ENCODE measurements at places on chromosomes 6 and 20. TPM values are rescaled to one million over a fixed set of nuclear protein-coding genes. Genes with fewer than 3 reads are reported as not detected.

The SSR1 gene
- 93.1 TPM for total RNA-seq

The THBS2 gene
- not detected for total RNA-seq

The BPI gene
- total RNA-seq: not detected

The FAM83D gene
- 1.1 TPM for total RNA-seq

The SLC17A9 gene
- 24.0 TPM for total RNA-seq

The EFCAB8 gene
- 2.9 TPM for total RNA-seq

DNA sequence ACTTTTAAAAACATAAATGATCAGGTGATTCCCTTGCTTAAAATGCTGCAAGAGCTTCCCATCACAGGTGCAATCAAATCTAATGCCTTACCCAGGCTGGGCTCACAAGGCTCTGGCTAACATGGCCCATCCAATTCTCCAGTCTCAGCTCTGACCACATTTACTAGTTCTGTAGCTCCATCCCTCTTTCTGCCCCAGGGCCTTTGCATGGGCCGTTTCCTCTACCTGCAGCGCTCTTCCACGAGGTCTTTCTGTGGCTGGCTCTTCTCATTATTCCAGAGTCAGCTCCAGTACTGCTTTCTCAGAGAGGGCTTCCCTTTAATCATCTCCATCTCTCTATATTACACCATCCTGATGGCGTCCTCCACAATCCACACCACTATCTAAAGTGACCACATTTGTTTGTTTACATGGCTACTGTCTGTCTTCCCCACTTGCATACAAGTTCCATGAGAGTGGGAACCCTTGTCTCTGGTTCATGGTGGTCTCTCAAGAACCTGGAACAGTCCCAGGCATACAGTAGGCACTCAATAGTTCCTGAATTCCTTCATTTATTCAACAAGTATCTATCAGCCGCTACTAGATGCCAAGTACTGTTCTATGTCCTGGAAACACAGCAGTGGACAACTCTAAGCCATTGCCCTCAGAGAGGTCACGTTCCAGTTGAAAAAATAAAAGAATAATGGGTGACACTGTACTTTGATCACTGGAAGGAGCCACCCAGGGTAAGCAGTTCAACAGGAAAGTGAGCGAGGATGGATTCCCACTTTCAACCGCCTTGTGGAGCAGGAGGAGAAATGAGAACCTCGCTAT is 12.6 kb downstream of the CYP24A1 start:
- H3K36me3 ChIP-seq: no peaks in the 10 kb centered on the region
- DNase-seq: no peak
- no peak overlapping the region for H3K4me3 ChIP-seq
- no peaks in the 10 kb centered on the region for H3K27me3 ChIP-seq
- H3K27ac ChIP-seq: no peak overlapping the region

- no peak for DNase-seq
- H3K36me3 ChIP-seq: no peaks in the 10 kb centered on the region
- H3K4me1 ChIP-seq: peaks cover 13% of the 10 kb centered on the region
- H3K27ac ChIP-seq: no peak overlapping the region
These were observed 5.7 kb downstream of the RING1 start for GRCh38 chr6:33213989-33214335.

- H3K4me3 ChIP-seq: no peak overlapping the region
- H3K36me3 ChIP-seq: no peaks in the 10 kb centered on the region
- no peak overlapping the region for H3K27ac ChIP-seq
These were observed 249.5 kb upstream of the THEMIS start for GRCh38 chr6:128150376-128150775.

GRCh38 chr20:38685853-38686473 is 38.3 kb upstream of the SLC32A1 start:
- H3K27ac ChIP-seq: no peak overlapping the region
- H3K27me3 ChIP-seq: peaks cover 6% of the 10 kb centered on the region
- H3K4me3 ChIP-seq: no peak overlapping the region
- no peaks in the 10 kb centered on the region for H3K4me1 ChIP-seq
- DNase-seq: peak; percentile 24
